SK-N-MC (cell line): ENCODE measurements at places on chromosomes 12 and 14.

GRCh38 chr12:117100851-117101673 lies 1.8 kb upstream of the TESC start:
- no peak for DNase-seq

GRCh38 chr14:75383721-75384120 lies 44.1 kb upstream of the JDP2 start:
- no peak for DNase-seq

GRCh38 chr12:101564912-101565311 lies 29.9 kb upstream of the MYBPC1 start:
- DNase-seq: no peak

- DNase-seq: no peak
Measured at GRCh38 chr12:90672081-90672480, 282.9 kb downstream of the CCER1 start.

DNA sequence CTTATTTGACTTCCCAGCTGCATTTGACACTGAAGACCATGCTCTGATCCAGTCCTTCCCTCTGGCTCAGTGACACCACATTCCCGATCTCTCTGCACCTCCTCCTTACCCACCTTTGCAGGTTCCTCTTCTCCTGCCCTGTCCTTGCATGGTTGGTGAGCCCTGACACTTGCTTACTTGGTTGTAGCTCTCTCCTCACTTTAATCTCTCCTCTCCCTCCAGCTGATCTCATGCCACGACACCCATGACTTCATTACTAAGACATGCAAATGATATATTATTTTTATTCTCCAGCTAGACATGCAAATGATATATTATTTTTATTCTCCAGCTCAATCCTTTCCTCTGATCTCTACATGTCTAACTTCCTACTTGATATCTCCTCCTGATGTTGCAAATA lies at the start of gene SERPINA9:
TSS of gene SERPINA9 (minus strand) at position 175 of the 400 bp plus-strand sequence. CDS start 6,357 bp downstream, outside the sequence.
- DNase-seq: no peak

DNA sequence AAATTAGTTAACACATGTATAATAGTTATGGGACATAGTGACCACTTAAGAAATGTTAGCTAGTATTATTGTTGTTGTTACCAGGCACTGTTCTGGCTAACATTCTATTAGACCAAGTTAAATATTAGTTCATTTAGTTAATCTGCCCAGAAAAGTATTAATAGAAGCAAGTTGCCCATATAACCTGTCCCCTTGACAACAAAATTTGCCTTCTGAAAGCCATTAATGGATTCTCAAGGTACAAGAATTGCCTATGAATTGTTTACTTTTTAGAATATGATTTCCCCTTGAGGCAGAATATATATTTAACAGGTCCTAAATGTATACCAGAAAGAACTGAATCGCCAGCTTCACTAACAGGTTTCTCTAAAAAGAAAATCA lies 167.3 kb upstream of the TMCC3 start:
- DNase-seq: no peak

DNA sequence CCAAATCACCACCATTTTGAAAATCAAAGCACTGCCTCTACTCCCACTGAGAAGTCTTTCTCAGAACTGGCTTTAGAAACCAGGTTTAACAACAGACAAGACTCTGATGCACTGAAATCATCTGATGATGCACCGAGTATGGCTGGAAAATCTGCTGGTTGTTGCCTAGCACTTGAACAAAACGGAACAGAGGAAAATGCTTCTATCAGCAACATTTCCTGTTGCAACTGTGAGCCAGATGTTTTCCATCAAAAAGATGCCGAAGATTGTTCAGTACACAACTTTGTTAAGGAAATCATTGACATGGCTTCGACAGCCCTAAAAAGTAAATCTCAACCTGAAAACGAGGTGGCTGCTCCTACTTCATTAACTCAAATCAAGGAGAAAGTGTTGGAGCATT lies 115.0 kb upstream of the NPAS3 start:
- no peak for DNase-seq

DNA sequence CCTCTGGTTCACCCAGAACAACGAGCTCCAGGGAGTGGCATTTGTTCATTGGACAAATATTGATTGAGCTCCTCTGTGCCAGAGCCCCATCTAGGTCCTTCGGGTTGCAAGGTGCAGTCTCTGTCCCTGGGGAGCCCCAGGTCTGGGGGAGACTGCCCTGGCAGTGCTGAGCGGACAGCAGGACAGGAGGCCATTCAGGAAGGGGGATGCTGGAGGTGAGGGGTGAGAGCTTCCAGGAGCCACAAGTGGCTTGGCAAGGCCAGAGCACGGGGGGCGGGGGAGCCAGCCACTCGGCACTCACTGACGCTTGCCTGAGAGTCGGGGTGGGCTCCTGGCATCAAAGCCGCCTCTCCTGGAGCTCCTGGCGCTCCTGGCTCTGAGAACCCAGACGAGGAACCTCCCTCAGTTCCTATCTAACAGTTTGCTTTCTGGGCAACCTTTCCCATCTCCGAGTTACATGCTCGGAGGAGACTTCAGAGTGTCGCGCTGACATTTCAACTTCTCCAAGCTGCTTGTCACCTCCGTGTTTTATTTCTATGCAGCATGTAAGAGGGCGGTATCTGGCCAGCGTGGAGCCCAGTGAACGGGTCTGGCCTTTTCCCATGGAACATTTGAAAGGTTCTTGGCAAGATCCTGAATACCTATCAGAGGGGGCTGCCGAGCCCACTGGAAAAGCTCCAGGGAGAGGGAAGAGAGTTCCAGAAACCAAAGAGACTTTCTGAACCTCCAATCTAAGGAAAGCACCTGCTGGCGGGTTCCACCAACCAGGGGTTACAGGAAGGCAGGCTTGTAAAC lies 62.0 kb upstream of the BCL11B start:
- no peak for DNase-seq

DNA sequence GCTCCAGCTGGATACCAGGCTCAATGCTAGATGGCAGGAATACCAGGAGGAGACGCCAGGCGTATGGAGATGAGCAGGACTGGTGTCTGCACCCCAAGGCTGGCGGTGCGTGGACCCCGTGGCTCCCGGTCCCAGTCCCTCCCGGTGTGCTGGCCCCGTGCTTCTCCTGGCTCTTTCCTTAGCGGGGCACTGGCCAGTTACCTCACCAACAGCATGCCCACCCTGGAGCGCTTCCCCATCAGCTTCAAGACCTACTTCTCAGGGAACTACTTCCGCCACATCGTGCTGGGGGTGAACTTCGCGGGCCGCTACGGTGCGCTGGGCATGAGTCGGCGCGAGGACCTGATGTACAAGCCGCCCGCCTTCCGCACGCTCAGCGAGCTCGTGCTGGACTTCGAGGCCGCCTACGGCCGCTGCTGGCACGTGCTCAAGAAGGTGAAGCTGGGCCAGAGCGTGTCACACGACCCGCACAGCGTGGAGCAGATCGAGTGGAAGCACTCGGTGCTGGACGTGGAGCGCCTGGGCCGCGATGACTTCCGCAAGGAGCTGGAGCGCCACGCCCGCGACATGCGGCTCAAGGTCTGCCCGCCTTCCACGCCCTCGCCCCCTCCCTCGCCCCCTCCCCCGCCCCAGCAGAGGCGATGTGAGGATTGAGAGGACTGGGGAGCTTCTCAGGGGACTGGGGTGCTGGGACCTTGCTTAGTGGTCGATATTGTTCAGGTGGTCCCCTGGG lies 14.6 kb downstream of the VASH1 start:
- DNase-seq: no peak

DNA sequence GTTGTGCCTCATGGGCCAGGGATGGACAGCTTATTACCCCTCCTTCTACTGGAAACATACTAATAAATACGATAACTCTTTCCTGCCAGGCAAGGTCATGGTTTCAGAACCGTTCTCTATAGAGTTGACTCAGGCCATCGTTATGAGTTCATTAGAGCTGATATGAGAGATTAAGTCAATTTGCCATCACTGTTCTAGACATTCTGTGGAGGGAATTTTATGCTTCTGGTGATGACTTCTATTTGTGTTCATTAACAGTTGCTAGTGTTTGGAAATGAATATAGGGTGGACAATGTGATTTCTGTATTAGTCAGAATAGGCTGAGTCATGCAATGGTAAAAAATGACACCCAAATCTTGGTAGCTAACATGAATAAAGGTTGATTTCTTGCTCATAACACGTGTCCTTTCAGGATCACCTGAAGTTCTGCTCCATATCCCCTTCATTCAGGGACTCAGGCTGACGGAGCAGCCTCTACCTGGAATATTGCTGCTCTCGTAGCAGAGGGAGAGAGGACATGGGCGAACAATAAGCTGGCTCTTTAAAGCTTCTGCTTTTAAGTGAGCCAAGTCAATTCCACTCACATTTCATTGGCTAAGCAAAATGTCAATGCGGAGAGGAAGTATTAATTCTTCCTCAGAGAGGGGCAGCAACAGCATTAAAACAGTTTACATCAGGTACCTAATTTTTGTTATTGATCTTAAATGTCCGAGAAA lies 18.5 kb upstream of the TBPL2 start:
- no peak for DNase-seq

- DNase-seq: no peak
Measured at GRCh38 chr12:81692008-81692407, 67.1 kb downstream of the PPFIA2 start.

DNA sequence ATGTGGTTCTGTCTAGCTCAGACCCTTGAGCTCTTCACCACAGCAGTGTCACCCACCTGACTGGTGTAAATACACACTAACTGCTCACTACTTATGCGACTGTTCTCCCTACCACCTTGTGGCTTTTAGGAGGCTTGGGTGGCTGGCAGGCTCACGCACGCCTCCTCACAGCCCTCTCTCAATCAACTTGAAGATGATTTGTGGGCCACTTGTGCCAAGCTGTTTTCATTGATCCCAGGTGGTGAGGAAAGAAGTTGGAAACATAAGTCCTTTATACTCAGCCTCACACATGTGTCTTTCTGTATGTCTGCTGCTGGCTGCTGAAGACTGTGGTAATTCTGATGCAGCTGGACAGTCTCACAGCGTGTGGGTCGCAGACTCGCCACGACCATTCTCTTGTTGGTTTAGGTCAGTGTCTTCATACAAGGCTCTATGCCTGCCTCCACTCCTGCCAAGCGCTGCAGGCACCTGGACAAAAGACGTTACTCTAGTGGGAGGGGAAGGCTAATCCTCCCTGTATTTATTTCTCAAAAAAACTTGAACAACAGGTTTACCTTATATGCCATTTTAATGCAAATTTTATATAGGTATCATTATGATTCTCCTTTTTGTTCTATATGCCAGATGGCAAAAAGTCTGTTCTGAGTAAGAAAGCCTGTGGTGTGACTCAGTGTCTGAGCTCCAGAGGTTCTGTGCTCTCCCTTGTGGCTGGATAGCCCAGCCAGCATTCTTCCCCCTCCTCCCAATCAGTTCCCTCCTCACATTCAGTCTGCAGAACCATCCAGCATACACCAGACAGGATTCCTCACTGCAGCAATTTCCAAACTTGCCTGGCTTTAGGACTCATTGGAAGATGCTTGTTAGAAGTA lies 115.6 kb downstream of the DIP2B start:
- no peak for DNase-seq

GRCh38 chr12:47071241-47071852 lies 8.1 kb upstream of the PCED1B start:
- no peak for DNase-seq

DNA sequence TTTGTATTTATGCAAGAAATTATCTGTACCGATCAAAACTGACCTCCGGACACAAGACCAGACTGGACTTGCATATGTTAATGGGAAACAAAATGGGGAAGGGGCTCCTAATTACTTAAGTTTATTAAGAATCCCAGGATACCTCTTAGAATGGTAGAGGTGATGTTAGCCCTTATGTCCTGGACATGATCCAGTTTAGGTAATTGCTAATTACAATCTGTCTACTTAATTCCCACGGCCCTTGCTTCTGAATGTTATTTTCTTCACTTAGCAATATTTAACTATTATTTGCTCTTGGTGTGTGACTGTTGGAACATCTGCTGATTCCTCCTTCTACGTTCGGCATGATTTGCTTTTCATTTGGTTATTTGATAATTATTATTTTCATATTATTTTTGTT lies 644.0 kb downstream of the DIO2 start:
- no peak for DNase-seq

DNA sequence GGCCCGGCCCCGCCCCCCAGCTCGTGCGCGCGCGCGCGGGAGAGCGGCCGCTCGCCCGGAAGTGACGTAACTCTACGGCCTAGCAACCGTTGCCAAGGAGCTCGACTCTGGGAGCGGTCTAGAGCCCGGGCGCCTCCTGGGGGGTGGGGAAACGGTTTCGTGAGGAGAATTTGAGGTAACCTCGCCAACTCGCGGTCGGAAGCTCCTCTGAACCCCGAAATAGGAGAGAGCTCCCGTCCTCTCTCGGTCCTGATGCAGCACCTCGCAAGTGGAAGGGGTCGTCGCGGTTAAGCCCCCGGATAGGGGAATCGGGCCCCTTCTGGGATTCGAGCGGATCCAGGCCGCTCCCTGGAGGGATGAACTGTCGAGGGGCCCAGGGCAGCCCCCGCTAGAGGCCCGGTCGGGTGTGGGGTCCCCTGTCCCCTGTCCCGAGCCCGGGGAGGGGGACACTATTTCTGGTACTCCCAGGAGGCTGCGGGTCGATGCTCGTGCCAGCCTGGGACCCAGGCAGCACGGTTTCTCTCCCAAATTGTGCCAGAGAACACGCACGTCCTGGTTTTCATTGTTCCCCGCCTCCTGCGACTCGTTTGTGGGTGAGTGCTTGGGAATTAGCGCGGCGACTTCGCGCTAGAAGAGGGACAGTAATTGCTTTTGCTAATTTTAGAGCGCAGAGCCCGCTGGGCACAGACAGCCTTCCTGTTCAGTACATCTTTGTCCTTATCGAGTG lies at the start of gene IFT81:
TSS of gene IFT81 (plus strand) at position 89 of the 727 bp plus-strand sequence. CDS start 3,024 bp downstream, outside the sequence.
- peak; percentile 65 for DNase-seq

GRCh38 chr14:100293497-100294212 lies 12.6 kb downstream of the SLC25A29 start:
- DNase-seq: no peak

GRCh38 chr12:113408756-113409298 lies 5.1 kb upstream of the SDS start:
- DNase-seq: no peak

- DNase-seq: peak; percentile 63
Measured at GRCh38 chr12:78931466-78931990, 67.0 kb downstream of the SYT1 start.

DNA sequence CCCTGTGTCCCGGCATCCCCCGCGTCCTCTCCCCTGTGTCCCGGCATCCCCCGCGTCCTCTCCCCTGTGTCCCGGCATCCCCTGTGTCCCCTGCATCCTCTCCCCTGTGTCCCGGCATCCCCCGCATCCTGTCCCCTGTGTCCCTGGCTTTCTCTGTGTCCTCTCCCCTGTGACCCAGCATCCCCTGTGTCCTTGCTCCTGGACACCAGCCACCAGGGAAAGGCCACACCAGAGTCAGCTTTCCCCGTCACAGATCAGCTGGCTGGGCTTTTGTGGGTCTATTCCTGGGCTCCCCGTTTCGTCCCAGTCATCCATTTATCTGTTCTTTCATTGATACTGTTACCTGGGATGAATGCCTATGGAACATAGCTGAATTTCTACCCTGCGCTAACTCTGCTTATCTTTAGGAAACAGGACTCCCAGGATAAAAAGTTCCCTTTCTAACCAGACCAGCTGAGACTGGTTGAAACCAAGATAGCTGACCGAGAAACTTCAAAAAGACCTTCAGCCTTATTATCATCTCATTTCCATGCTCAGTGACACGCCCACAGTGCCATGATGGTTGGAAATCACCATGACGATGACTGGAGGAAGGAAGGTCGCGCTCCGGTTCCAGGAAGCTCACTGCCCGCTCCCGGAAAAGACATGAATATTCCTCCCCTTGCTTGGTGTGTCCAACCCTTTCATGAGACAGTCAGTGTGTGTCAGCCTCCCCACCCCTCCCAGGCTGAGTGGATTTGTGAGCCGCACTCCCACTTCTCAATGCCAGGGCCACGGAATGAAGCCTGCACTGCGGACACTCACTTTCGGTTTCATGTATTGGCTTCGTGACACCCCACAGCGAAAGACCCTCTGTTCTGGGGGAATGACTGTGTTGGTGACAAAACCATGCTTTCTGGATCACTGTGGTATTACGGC lies 276.4 kb upstream of the SFSWAP start:
- no peak for DNase-seq
